Hematopoietic multipotent progenitor cell treated with erythropoietin and hydrocortisone succinate and interleukin-3 and kit ligand, for 15 days (in vitro differentiated cells): ENCODE measurements at places on chromosomes 1 and 21.

GRCh38 chr1:178976541-178976940 is 49.2 kb upstream of the FAM20B start:
- no peak for DNase-seq

- no peak for DNase-seq
Measured at GRCh38 chr1:94823116-94823515, 3.0 kb downstream of the SLC44A3 start.

DNA sequence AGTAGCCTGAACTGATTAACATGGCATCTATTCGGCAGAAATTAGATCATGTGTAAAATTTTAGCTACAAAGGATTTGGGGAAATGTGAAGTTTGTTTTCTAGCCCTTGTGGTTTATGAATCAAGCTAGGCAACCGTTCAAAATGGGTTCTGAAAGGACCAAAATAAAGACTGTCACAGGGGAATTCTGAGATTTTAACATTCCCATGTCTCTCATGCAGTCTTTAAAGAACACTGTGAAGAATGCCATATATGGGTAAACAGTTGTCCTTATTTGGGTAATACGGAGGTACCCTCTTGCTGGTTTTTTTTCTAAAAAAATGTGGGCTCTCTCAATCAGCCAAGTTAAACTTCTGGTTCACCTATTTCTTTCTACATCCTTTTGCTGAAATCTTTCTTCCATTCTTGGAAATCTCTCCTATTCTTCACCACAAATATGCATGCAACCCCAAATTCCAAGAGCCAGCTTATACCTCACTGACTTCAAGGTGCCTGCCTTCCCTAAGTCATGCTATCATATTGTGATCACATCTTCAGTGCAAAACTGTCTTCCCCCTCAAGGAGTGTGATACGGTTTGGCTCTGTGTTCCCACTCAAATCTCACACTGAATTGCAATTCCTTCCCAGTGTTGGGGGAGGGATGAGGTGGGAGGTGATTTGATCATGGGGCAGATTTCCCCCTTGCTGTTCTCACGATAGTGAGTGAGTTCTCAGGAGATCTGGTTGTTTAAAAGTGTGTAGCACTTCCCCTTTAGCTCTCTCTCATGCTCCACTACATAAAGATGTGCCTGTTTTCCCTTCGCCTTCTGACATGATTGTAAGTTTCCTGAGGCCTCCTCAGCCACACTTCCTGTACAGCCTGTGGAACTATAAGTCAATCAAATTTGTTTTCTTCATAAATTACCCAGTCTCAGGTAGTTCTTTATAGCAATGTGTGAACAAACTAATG is 308.7 kb downstream of the TTLL7 start:
- DNase-seq = no peak

- no peak for DNase-seq
Measured at GRCh38 chr1:193338194-193338593, 151.8 kb upstream of the B3GALT2 start.

GRCh38 chr1:114278911-114279310 is 125.2 kb upstream of the SYT6 start:
- no peak for DNase-seq

DNA sequence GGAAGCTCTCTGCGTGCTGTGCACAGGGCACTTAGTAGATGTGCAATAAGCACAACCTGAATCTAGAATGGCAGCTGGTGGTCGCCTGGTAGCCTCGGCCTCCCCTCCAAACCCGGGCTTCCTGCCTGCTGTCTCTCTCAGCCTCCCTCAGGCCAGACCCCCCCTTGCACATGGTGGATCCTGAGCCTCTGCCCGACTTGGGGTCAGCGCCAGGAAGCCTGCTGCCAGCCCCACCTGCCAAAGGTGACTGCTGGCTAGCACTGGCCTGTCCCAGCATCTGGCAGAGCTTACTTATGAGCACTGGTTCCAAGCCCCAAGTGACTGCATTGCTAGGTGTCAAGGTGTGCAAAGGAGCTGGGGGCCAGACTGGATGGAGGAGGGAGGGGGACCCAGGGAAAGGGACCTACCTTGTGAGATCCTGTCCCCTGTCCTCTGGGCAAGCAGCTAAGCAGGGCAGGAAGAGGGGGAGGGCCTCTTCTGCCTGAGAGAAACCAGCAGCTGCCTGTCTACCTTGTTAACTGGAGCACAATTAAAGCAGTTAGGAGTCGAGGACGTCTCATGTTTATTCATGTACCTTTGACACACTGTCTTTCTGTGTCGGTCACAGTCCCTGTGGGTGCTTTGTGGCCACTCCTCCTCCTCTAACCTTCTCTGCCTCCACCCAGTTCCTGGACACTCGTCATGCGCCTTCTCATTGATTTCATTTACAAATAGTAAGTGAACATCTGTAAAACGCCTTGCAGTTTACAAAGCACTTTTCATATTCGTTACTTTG is 100.9 kb downstream of the DDX20 start:
- no peak for DNase-seq

GRCh38 chr1:16922466-16922865 is 735 bp downstream of the CROCC start:
- no peak for DNase-seq
